Left kidney (tissue), 8 donors: ENCODE measurements at places on chromosomes 5 and 9. TPM values are rescaled to one million over a fixed set of nuclear protein-coding genes. Genes with fewer than 3 reads are reported as not detected.

- no peak for DNase-seq
These were observed 12.4 kb downstream of the RAPGEF6 start for GRCh38 chr5:131622633-131623032.

GRCh38 chr9:137278721-137279711, 1.5 kb downstream of the TOR4A start:
- no peak for DNase-seq

- DNase-seq: no peak
These were observed 57.6 kb upstream of the RASA1 start for GRCh38 chr5:87210076-87210475.

GRCh38 chr5:33260098-33260497, 180.7 kb upstream of the TARS1 start:
- no peak for DNase-seq

DNA sequence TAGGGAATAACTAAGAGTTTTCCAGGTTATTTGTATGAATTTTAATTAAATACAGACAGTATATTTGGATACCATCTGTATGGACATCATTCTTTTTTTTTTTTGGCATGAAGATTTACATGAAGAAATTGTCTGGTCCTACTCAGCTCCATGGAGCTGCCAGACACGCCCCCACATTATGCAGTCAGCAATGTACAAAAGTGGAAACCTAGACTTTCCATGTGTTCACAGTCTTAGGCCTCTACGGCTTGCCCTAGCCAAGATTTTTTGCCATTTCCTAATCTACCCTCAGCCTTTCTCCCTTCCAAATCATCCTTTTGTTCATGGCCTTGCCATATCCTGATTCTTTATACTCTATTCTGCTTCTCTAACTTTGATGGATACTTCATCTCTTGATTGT, 207.1 kb downstream of the SGCD start:
- DNase-seq: no peak

DNA sequence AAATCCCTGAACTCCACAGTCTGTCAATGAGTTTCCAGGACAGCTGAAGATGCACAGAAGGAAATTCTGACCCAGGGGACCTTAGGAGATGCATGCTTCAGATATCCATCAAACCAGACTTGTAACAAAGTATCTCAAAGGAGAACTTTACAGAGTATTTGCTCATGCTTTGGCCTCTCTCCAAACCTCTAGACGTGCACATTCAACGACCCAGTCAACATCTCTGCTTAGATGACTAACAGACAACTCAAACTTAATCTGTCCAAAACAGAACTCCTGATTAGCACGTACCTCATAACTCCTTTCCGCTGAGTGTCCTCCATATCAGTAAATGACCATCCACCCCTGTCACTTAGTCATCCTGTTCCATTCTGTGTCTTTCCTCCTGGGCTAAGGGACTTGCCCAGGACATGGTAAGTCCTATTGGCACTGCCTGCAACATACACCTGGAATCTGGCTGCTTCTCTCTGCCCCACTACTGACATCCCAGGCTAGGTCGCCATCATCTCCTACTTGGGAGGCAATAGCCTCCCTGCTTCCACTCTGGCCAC, 107.4 kb downstream of the LMNB1 start:
- DNase-seq: no peak

DNA sequence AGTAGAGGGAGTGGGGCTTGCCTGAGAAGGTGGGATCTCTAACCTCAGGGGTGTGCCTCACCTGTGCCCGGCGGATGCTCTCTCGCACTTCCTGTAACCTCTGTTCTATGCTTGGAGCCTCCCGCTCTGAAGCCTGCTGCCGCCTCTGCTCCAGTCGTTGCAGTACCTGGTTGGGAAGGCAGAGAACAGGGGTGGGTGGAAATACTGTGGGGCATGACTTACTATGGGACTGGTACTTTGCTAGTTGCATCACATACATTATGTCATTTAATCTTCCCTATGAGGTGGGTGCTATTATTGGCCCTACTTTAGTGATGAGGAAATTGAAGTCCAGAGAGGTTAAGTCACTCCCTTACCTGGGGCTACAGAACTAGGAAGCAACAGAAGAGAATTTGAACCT, 5.2 kb downstream of the FCHSD1 start:
- DNase-seq: no peak

The LCN9 gene
- not detected for polyA plus RNA-seq

The FOXD4 gene
- polyA plus RNA-seq: 0.62 TPM

The NDUFA8 gene
- 70.9 TPM for polyA plus RNA-seq
